Left ventricle myocardium inferior (tissue), 1 donor: ENCODE measurements at places on chromosomes 3 and 15. TPM values are rescaled to one million over a fixed set of nuclear protein-coding genes. Genes with fewer than 3 reads are reported as not detected.
A peak's percentile ranks its signal among the peaks of the same experiment; 100 is the strongest.

DNA sequence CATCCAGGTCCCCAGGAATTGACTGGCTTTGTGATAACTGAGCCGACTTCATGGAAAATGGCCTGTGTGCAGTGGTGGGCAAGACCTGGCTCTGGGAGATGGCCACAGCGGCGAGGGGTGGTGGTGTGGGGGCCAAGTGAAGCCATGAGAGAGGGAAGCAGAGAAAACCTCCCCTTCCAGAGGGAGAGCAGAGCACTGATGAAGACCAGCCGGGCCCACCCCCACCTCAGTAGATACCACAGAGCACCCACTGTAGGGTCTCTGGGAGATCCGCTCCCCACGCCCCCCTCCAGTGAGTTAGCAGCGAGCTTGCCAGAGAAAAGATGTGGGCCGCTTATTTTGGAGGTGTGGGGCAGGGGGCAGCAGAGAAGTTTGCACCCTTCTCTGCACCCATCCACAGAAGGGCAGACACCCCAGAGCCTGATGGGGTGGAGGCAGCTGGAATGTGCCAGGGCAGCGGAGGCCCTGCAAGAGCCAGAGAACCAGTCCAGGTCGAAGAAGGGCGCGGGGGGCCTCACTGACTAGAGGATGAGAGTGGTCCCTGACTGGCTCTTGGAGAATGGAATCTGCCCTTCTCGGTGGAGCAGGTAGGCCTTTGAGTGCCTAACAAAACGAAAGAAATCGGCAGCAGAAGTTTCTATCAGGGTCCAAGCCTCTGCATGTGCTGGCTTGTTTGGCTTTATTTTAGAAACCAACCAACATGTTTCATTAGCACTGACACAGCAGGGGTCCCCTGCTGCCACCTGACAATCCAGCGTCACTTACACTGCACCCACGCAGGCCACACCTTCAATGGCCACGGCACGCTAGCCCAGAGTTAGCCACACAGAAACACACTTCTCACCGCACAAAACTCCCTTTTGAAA is 28.3 kb downstream of the MELTF start:
- H3K27ac ChIP-seq = peak overlapping the region; percentile 65
- H3K36me3 ChIP-seq = no peaks in the 10 kb centered on the region
- H3K4me3 ChIP-seq = peak overlapping the region; percentile 76
- no peaks in the 10 kb centered on the region for H3K27me3 ChIP-seq
- peaks cover 15% of the 10 kb centered on the region for H3K4me1 ChIP-seq

GRCh38 chr3:56751056-56751707 is 50.6 kb downstream of the ARHGEF3 start:
- no peaks in the 10 kb centered on the region for H3K27me3 ChIP-seq
- H3K4me3 ChIP-seq = no peak overlapping the region
- H3K27ac ChIP-seq = no peak overlapping the region
- H3K4me1 ChIP-seq = peaks cover 30% of the 10 kb centered on the region

DNA sequence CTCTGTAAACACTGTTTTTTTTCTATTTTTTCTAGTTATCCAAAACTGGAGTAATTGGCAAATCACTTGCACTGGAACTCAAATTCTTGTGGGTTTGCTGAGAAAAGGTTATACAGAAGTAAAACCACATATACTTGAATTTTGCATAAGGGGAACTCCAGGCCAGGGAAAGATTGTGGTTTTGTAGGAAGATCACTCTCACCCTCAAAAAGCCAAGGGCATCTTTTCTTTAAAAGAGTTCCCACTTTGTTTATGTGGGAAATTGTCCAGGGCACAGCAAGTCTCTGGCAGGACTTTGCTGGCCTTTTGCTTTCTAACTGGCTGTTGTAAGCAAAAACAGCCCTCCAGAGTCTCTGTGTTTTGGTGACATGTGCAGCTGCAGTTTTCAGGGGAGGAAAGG is 340.3 kb upstream of the RBMS3 start:
- peak overlapping the region; percentile 54 for H3K27ac ChIP-seq
- no peaks in the 10 kb centered on the region for H3K36me3 ChIP-seq
- H3K27me3 ChIP-seq = no peaks in the 10 kb centered on the region
- H3K4me1 ChIP-seq = peaks cover 21% of the 10 kb centered on the region
- DNase-seq = no peak
- no peak overlapping the region for H3K4me3 ChIP-seq

DNA sequence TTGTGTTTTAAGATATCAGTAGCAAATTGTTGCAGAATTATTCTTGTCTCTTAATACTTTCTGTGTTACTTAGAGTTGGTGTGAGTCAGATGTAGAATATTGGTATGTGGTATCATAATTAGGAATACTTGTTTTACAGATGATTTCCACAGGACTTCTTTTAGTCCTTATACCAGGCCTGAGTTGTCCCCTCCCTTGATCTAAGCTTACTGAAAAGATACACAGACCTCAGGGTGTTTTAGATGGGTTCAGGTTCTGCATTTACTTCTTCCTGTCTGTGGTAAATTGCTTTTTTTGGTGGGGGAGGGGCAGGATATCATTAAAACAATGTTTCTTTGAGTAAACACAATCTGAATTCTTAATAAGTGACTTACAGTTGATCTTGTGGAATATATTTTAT is 14.2 kb downstream of the DZIP3 start:
- no peaks in the 10 kb centered on the region for H3K27me3 ChIP-seq
- H3K36me3 ChIP-seq = no peaks in the 10 kb centered on the region
- no peak overlapping the region for H3K4me3 ChIP-seq
- no peak for DNase-seq
- H3K4me1 ChIP-seq = peaks cover 22% of the 10 kb centered on the region

- H3K4me1 ChIP-seq = peaks cover 8% of the 10 kb centered on the region
- DNase-seq = no peak
- no peak overlapping the region for H3K27ac ChIP-seq
- H3K27me3 ChIP-seq = no peaks in the 10 kb centered on the region
- H3K36me3 ChIP-seq = no peaks in the 10 kb centered on the region
Observed at GRCh38 chr15:78977591-78978347, 32.9 kb upstream of the CTSH start.

- no peaks in the 10 kb centered on the region for H3K36me3 ChIP-seq
- no peaks in the 10 kb centered on the region for H3K27me3 ChIP-seq
- peak overlapping the region; percentile 38 for H3K27ac ChIP-seq
- H3K4me3 ChIP-seq = peak overlapping the region; percentile 25
- peaks cover 13% of the 10 kb centered on the region for H3K4me1 ChIP-seq
Observed at GRCh38 chr15:61186905-61187741, 42.0 kb downstream of the RORA start.

MYRIP gene
- 1.5 TPM for total RNA-seq

SLCO2A1 gene
- 18.0 TPM for total RNA-seq

SHC4 gene
- 3.3 TPM for total RNA-seq
